ENCODE measurements at places on chromosomes 6 and 20.

- no peak for DNase-seq
Observed at GRCh38 chr20:8656335-8656734, 412.6 kb upstream of the PLCB4 start.

- no peak for DNase-seq
Observed at GRCh38 chr6:34390531-34391472, 1.7 kb downstream of the NUDT3 start.

GRCh38 chr6:160110586-160111123 is 11.0 kb upstream of the SLC22A1 start:
- DNase-seq = no peak

DNA sequence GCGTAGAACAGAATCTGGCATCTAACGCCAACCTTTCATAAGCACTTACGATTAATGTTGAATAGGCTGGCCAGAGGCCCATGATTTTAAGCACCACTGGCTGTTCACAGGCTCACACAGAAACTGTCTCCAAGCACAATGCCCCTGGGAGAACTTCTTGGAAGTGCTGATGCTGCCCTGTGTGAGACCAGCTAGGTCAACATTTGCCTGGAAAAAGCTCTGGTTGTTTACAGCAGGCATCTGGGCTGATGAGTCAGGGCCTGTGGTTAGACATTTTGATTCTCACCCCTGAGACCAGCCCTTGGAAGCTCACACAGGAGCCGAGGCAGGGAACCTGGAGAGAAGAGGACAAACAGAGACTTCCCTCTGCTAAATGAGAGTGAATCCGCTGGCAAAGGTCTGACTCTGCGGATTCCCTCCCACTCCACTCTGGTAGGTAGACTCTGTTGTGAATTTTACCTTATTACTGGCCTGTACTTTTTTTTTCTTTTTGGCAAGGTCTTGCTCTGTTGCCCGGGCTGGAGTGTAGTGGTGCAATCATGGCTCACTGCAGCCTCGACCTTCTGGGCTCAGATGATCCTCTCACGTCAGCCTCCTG is 6.8 kb upstream of the SULF2 start:
- no peak for DNase-seq

GRCh38 chr6:26059941-26060340 is 27.3 kb upstream of the HFE start:
- DNase-seq = no peak

DNA sequence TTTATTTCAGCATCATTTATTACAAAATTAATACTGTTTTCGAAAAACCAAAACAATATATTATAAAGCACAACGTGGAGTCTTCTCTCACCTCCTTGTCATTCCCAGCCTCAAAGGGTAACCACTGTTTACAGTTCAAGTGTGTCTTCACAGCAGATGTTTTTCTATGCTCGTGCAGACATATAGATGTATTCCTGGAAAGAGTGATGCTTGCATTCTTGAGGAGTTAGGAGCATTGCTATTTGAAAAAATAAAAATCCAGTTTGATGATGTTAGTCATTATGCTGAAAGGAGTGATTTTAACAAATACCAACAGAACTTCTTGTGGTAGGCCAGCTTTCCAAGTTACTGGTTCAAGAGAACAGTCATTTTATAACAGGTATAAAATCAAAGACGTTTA is 234.9 kb downstream of the BCKDHB start:
- no peak for DNase-seq

GRCh38 chr20:4563534-4563933 is 158.2 kb upstream of the PRND start:
- DNase-seq = no peak

- peak; percentile 96 for DNase-seq
Observed at GRCh38 chr6:26216359-26216885, 129.2 kb downstream of the HFE start.

GRCh38 chr20:48949304-48950170 is 28.0 kb downstream of the ARFGEF2 start:
- DNase-seq = no peak

DNA sequence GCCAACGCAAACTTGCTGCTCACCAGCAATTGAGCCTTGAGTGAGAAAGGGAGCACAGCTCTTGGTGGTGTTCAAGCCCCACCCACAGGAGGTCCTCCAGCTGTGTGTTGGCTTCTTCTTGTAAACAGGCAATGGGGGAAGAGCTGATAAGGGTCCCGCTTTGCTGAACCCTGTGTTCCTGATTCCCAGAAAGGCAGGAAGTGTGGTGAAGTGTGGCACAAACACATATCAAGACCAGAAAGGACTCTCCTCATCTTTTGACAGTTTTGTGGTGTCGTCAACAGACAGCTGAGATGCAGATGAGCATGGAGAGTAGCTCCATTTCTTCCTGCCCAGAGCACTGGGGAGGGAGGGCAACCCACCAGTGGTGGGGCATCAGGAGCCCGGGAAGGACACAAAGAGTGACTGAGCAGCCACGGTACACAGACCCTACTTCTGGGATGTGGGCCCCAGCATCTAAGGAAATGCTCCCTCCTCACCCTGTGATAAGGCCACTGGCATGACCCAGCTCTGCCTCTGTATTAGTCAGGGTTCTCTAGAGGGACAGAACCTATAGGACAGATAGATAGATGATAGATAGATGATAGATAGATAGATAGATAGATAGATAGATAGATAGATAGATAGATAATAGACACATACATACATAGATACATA is 188.9 kb upstream of the TAB2 start:
- no peak for DNase-seq

- DNase-seq = no peak
Observed at GRCh38 chr6:110554966-110555460, 78.6 kb upstream of the SLC22A16 start.

DNA sequence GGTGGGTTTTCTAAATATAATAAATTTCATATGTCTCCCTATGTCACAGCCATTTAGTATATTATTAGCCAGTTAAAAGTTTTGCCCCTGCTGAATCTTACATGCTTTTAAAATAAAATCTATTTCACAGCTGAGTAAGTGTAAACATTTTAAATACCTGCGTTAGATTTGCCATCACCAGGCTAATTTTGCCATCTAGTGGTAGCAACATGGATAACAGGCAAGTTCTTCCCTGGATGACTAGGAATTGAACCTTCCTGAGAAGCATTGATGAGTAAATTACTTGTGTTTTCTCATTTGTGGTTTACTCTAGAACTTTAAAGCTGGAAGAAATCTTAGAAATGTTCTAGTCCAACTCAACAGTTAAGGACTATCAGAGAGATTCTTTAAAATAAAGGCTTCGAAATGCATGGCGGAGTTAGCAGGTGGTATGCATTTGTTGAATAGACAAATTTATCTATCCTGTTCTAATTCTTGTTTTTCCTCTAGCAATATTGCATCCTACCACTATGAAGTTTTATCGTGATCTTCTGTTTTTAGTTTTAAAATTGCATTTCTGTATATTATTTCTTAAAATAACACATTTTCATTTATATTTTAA is 2.6 kb downstream of the PRSS35 start:
- DNase-seq = peak; percentile 20

DNA sequence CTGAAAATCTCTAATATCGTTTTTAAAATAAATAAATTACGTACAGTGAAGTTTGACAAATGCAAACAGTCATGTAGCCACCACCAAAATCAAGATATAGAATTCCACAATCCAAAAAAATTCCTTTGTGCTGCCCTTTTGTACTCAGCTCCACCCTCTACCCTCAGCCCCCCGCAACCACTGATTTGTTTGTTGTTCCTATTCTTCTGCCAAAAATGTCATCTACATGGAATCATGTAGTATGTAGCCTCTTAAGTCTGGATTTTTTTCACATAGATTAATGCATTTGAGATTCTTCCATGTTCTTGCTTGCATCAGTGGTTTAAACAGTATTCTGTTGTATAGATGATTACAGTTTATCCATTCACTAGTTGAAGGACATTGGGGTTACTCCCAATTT is 8.5 kb upstream of the REPS1 start:
- DNase-seq = no peak

GRCh38 chr6:12010635-12011275 is 1.4 kb upstream of the HIVEP1 start:
- peak; percentile 53 for DNase-seq

GRCh38 chr20:3166913-3167342 is 6.4 kb downstream of the LZTS3 start:
- no peak for DNase-seq

Data from COR-L47 (cell line).